Stimulated activated CD4-positive, alpha-beta T cell treated with anti-CD3 and anti-CD28 coated beads, Interleukin-1b, Interleukin-23, amount 100 ng/mL, for 24 hours (primary cell): ENCODE measurements at places on chromosomes 1 and 21.

GRCh38 chr1:11324567-11325165 lies 51.7 kb downstream of the UBIAD1 start:
- DNase-seq, result no peak

DNA sequence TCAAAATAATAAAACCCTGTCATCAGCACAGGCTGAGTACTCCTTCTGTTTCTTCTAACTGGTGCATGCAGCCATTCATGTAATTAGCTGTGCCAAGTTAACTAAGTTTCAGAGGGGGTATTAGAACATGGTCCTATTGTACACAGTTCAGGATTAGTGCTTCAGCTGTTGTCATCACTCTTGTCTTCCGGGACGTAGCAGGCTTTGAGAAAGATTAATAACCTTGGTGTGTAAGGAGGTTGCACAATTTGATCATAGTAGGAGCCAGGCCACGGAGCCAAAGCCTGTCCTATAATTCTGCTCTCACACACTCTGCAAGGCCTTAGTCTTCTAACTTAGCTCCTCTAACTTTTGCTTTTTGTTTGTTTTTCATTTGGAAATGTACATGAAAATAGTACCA lies 44.7 kb downstream of the PTGFRN start:
- DNase-seq, result no peak

DNA sequence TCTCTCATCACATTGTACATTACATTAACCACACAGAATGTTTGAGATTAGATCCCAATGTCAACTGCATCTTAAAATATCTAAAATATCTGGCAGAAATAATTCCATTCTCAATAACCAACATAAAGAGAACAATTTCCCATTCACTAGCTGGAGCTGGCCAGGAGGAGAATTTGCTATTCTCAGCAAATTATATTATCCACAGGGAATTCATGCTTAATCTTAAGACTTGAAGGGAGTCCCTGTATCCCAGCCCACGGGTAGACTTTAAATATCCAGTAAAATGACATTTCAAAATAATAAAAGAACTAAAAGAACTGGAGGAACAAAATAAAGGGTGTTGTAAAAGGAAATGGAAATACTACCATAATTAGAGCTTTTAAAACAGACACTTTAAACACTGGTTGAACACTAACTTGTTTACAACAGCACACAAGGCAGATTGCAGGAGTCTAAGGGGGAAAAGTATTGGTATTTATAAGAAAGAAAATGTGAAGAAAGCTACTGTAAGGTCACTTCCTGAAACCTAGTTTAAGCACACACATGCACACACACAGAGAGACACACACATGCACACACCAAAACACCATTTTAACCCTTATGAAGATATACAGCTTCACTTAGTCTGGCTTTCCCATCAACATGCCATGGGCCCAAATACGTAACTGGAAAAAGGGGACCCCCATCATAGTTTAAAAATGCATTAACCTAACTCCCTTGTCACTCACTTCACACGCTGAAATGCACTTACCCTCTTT lies 107.0 kb downstream of the PTPN14 start:
- DNase-seq, result no peak

DNA sequence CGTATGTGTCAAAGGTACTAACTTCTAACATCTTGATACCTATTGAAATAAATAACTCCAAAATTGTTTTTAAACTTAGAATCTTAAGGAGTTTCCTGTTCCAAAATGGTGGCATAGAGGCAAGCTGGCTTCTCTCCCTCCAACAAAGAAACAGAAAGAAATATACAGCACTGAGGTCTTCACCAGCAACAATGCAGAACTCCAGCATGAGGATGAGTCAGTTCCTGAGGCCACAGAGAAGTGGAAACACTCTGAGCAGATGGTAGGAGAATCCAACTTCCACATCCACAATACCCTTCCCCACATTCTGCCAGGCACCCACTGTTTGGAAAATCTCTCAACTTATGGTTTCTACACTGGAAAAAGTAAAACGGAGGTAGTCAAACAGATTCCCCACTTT lies 12.2 kb upstream of the PPIH start:
- DNase-seq, result no peak

GRCh38 chr1:12144236-12144635 lies 22.6 kb upstream of the TNFRSF1B start:
- no peak for DNase-seq

- no peak for DNase-seq
Measured at GRCh38 chr21:25809013-25809412, 74.2 kb downstream of the GABPA start.

DNA sequence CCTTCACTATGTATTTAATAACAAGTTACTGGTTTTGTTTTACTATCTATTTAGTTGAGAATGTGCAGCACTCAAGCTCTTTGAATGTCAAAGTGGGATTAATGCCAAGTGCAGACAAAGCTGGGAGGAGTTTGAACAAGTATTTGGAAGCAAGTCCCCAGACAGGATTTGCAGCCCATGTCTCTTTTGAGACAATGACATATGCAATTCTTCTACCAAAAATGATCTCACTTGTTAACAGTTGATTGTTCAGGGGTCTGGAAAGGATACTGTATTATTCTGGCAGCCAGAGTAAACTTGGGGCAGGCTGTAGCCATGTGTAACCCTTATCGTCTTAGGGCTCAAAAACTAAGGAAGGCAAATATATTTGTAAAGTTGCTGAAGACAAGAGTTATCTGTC lies 15.8 kb downstream of the COLGALT2 start:
- no peak for DNase-seq

DNA sequence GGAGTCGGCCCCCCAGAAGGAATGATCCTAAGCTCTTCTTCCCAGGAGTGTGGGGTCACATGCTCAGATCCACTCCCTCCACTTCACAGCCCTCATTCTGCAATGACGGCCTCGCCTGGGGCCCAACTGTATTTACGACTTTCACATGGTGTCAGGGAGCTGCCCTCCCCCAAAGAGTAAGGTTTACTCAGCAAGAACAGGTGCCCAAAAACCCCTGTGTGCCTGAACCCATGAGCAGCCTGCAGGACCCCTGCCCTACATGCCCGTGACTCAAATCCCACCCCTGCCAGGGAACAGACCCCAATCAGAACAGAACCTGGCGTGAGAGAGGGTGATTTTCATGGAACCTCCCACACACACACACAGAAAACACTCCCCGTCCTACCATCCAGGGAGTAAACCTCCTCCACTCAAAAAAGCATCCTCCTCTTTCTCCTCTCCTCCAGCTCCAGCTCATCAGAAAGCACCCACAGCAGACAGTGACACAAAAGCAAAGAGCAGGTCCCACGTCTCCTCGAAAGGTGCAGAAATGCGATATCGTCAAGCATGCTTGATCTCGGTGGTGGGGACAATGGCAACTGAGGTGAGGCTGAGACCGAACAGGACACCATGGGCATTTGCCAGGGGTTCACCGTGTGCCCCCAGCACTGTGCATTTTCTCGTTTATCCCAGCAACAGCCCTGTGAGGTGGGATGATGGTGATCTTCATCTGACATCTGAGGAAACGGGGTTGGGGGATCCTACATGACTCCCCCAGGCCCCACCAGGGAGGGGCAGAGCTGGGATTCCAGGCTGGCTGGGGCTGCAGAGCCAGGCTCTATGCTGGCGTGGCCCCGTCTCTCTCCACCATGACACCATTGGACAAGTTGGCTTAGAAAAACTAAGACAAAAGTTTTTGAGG lies 397.9 kb downstream of the NPHP4 start:
- no peak for DNase-seq

- DNase-seq, result no peak
Measured at GRCh38 chr1:107545056-107545577, 404.3 kb downstream of the NTNG1 start.

DNA sequence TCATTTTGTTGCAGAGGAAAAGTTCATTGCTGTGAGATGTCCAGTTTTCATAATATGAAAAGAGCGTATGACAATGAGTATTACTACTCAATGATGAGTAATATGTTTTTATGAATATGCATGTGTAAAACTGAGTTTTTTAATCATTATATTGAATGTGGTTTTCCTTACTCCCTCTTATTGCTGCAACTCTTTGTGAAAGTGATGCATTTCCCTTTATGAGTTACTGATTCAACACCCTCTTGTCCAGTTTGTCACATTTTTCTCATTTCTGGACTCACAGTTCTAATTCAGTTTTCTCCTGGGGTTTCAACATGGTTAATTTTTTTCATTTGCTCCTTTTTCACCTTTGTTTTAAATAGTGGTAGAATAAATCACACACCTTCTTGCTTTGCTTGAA lies 35.2 kb upstream of the KCNJ15 start:
- no peak for DNase-seq

- DNase-seq, result no peak
Measured at GRCh38 chr1:206445911-206446356, 24.3 kb upstream of the IKBKE start.

DNA sequence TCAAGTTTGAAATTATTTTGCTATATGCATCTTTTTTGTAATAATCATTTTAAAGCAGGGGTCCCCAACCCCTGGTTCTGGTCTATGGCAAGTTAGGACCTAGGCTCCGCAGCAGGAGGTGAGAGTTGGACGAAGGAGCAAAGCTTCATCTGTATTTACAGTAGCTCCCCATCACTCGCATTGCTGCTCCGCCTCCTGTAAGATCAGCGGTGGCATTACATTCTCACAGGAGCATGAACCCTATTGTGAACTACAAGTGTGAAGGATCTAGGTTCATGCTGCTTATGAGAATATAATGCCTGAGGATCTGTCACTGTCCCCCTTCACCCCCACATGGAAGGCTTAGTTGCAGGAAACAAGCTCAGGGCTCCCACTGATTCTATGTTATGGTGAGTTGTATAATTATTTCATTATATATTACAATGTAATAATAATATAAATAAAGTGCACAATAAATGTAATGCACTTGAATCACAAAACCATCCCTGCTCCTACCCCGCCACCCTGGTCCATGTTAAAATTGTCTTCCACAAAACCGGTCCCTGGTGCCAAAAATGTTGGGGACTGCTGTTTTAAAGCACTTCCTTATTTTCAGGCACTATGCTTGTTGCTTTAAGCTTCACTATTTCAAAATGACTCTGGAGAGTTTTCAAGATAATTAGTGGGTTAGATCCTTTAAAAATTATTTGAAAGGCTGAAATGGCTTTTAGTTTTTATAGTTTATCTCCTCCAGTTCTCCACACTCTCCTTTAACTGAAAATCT lies 74.8 kb downstream of the PLA2G4A start:
- no peak for DNase-seq

DNA sequence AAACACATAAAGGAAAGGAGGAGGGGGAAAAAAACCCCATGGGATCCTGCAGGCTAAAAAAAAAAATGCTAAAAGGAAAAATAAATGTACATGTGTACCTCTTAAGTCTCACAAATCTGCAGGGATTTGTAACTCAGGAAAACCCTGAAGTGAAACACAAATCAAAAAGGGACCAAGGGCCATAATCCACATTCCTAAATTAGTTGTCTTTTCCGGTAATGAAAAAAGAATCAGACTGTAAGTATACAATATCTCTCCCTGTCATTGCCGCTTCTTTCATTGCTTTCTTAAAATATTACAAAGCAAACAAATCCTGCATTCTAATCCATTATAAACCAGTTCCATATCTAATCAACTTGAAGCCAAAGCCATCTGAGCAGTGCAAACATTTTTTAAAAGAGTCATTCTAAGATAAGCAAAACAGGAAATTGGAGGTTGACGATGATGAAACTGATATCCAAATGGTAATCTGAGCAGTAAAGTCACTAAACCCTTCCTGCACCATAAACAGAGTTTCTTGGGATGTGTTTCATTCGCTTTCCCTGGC lies 58.7 kb upstream of the SIM2 start:
- no peak for DNase-seq

DNA sequence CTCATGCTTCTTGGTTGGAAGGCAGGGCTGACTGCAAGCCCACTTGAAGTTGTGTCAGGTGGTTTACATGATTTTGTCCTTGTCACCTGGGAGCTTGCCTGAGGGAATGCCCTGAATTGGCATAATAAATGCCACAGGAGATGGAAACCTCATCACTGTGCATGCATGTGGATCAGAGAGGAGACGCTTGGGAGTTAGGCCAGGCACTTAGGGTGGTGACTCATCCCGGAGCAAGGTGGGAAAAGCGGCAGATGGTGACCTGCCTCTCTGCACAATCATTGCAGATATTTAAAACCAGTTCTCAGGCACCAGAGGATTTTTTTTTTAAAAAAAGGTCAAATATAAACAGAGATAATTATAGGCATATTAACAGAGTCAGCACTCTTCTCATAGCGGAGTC lies 202.2 kb upstream of the KIAA0040 start:
- DNase-seq, result no peak

- no peak for DNase-seq
Measured at GRCh38 chr1:16440131-16440469, 424 bp upstream of the NECAP2 start.

DNA sequence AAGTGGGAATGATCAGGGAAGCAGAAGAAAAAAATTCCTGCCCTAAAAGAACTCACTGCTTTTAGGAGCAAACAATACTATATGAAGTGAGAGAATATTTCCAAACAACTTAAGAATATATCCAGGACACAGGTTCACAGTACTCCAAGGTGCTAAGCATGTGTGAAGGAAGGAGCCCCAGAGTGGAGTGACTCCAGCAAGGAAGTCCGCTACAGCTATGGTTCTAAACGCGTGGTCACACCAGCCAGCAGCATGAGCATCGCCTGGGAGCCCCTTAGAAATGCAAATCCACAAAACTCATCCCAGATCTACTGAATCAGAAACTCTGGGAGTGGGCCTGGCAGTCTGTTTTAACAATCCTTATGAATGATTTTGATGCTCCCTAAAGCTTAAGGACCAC lies 36.1 kb downstream of the GADD45A start:
- DNase-seq, result no peak

DNA sequence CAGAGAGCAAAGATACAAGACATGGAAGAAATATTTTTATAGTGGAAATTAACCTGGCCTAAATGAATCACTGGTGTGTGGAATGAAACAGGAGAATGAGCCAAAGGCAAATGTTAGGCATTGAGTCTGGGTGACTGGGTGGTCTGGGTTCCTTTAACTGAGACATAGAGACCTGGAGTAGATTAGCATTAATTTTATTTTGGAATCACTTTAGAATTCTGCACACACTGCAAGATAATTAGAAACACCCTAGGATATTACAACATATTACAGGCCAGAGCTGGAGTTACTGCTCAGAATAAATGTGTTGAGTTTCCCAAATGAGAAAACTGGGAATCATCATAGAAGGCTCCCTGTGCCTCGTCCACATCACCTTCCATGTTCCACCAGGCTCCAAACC lies 85.5 kb downstream of the PLPPR5 start:
- DNase-seq, result no peak

- no peak for DNase-seq
Measured at GRCh38 chr1:79042539-79042938, 36.0 kb upstream of the ADGRL4 start.

DNA sequence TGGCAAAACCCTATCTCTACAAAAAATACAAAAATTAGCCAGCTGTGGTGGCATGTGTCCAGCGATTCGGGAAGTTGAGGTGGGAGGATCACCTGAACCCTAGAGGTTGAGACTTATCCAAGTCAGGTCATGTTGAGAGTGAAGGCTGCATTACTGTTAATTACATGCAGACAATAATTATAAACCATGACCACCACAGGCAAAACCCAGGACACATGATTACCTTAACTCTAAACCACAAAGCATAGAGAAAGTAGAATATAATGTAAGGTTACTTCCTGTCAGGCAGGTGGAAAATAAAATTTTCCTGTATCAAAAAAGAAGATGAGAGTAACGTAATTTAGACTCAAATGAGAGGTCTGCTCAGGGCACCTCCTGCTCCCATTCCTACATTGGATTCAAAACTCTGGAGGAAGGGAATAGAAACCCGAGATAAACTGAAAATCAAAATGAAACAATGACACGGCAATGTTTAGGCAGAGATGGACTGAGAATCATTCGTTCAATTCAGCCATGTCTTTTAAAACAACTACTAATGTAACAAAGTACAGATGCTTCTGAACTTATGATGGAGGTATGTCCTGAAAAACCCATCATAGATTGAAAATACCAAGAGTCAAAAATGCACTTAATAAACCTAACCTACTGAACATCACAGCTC lies 33.6 kb downstream of the RGS8 start:
- no peak for DNase-seq
